NCI-H446 treated with DMSO at 0.1 percent for 48 hours (cell line): ENCODE measurements at places on chromosomes 4 and X.

GRCh38 chr4:142607976-142608375, 238.1 kb downstream of the INPP4B start:
- no peak for DNase-seq

DNA sequence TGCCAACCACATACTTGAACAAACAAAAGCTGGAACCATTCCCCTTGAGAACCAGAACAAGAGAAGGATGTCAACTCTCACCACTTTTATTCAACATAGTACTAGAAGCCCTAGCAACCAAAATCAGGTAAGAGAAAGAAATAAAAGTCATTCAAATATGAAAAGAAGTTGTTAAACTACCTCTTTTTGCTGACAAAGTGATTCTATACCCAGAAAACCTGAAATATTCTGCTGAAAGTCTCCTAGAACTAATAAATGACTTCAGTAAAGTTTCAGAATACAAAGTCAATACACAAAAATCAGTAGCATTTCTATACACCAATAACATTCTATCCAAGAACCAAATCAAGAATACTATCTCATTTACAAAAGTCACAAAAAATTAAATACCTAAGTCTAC, 187.0 kb downstream of the UGT8 start:
- DNase-seq, result no peak

GRCh38 chrX:103817502-103817901, 14.6 kb downstream of the RAB9B start:
- no peak for DNase-seq

- no peak for DNase-seq
Observed at GRCh38 chr4:108042927-108043326, 53.2 kb downstream of the HADH start.

- DNase-seq, result peak; percentile 99
Observed at GRCh38 chr4:128386761-128387599, 99.4 kb upstream of the PGRMC2 start.

- no peak for DNase-seq
Observed at GRCh38 chrX:129726307-129727111, 12.3 kb upstream of the XPNPEP2 start.

DNA sequence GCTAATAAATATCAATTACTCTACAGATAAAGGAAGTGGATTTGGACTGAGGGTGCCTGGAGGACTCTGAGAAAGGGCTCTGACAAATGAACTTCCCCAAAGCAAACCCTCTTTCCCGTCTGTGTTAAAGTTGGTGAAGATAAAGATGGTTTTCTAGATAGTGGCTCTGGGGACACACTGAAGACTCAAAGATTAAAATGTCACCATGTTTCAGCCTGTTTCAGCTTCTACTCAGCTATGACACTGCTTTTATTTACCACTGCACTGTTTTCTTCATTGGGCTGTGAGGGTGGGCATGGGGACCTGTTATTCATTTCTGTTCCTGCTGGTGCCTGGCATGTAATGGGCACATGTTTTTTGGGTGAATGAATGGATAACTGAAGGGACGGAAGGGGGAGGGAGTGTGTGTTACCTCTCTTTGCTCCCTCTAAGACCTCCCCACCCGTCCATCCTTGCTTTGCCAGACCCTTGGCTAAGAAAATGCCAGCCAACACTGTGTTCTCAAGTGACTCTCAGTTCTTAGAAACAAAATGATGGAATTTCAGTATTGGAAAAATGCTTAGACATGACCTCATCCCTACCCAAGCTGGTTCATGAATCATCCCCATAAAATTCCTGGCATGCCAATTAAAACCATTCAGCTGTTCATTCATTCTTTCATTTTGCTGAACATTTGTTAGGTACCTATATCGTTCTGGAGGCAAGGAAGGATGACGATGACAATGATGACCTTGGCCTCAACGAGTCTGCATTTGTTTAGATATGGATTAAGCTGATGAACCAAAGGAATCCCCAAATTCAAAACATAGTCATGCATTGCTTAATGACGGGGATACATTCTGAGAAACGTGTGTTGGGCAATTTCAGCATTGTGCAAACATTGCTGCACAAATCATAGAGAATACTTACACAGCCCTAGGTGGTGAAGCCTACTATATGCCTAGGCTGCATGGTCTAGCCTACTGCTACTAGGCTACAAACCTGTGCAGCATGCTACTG, 13.4 kb upstream of the STK32B start:
- no peak for DNase-seq

- DNase-seq, result peak; percentile 19
Observed at GRCh38 chr4:91220315-91220714, 1083.5 kb upstream of the GRID2 start.
